Osteocyte (in vitro differentiated cells): ENCODE measurements at places on chromosomes 6 and 20. TPM values are rescaled to one million over a fixed set of nuclear protein-coding genes. Genes with fewer than 3 reads are reported as not detected.

- H3K27ac ChIP-seq = peak overlapping the region; percentile 57
- DNase-seq = no peak
- no peak overlapping the region for H3K4me3 ChIP-seq
- no peaks in the 10 kb centered on the region for H3K36me3 ChIP-seq
- peaks cover 34% of the 10 kb centered on the region for H3K4me1 ChIP-seq
- no peaks in the 10 kb centered on the region for H3K27me3 ChIP-seq
Observed at GRCh38 chr20:8335495-8336195, 203.6 kb downstream of the PLCB1 start.

GRCh38 chr20:572727-573126, 29.1 kb upstream of the CSNK2A1 start:
- no peak overlapping the region for H3K4me3 ChIP-seq
- H3K27me3 ChIP-seq = peaks cover 42% of the 10 kb centered on the region
- no peak overlapping the region for H3K27ac ChIP-seq

GRCh38 chr6:126718600-126719327, 378.8 kb downstream of the CENPW start:
- H3K36me3 ChIP-seq = no peaks in the 10 kb centered on the region
- DNase-seq = no peak
- H3K27ac ChIP-seq = no peak overlapping the region
- H3K4me1 ChIP-seq = no peaks in the 10 kb centered on the region

- no peaks in the 10 kb centered on the region for H3K4me1 ChIP-seq
- no peak overlapping the region for H3K4me3 ChIP-seq
- H3K27ac ChIP-seq = no peak overlapping the region
- DNase-seq = no peak
- H3K27me3 ChIP-seq = no peaks in the 10 kb centered on the region
- no peaks in the 10 kb centered on the region for H3K36me3 ChIP-seq
Observed at GRCh38 chr20:19504251-19504650, 253.8 kb upstream of the RIN2 start.

DNA sequence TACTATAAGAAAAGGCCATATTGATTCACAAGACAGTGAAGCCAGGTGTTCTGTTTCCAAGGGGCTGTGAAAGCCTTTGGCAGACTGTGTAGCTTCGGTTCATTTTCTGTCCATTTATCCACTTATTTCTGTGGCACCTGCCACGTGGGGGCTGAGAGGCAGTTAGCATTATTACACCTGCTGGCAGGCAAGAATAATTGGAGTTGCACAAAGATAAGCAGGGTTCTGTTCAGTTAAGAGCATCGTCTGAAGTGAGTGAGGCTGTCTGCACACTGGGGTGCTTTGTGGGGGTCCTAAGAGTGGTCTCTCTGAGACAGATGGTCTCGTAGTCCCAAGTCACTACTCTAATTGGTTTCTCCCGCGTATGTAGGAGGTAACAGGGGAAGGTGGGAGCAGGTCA, 60.6 kb upstream of the CCN6 start:
- H3K27ac ChIP-seq = no peak overlapping the region
- H3K4me3 ChIP-seq = no peak overlapping the region
- DNase-seq = no peak
- H3K36me3 ChIP-seq = no peaks in the 10 kb centered on the region

DNA sequence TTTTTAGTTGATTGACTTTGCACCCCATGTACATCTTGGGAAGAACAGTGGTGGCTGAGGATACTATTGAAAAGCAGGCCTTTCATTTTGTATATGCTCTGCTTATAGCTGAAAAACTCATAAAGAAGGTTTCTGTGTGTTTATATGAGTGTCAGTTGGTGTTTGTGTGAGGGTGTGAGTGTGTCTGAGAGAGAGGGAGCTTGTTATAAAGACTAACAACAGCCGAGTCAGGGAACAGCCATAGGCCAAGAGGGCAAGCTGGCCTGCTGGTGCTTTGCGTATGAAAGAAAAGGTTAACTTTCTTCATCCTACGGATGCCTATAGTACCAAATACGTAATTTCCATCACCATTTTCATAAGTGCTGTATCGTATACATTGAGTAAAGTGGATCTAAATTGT, 88.3 kb downstream of the MTHFD1L start:
- H3K27me3 ChIP-seq = no peaks in the 10 kb centered on the region
- H3K36me3 ChIP-seq = peaks cover 56% of the 10 kb centered on the region
- no peaks in the 10 kb centered on the region for H3K4me1 ChIP-seq
- no peak overlapping the region for H3K4me3 ChIP-seq
- no peak overlapping the region for H3K27ac ChIP-seq

GRCh38 chr6:135493218-135493961, 4.2 kb downstream of the AHI1 start:
- peaks cover 36% of the 10 kb centered on the region for H3K36me3 ChIP-seq
- H3K27ac ChIP-seq = peak overlapping the region; percentile 93
- no peaks in the 10 kb centered on the region for H3K27me3 ChIP-seq
- peaks cover 37% of the 10 kb centered on the region for H3K4me1 ChIP-seq
- DNase-seq = no peak

DNA sequence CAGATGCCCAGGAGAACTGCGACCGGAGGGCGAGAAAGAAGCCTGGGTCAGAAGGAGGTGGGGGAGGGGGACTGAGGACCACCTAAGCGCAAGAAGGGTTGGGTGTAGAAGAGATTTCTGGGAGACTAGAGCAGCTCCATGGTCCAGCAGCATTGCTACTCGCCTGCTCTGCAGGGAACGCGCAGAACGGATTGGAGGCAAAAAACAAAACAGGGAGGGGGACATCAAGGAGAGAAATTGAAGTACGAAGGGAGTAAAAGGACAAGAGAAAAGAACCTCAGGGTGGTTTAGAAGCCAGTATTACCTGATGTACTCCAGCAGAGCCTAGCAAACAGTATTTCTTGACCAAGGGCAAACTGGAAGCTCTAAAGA, 537 bp upstream of the GABBR1 start:
- H3K36me3 ChIP-seq = no peaks in the 10 kb centered on the region
- peaks cover 44% of the 10 kb centered on the region for H3K4me1 ChIP-seq
- peak overlapping the region; percentile 93 for H3K4me3 ChIP-seq
- peak overlapping the region; percentile 46 for H3K27ac ChIP-seq

- no peak overlapping the region for H3K4me3 ChIP-seq
- peaks cover 41% of the 10 kb centered on the region for H3K4me1 ChIP-seq
- H3K36me3 ChIP-seq = peaks cover 11% of the 10 kb centered on the region
- no peak for DNase-seq
Observed at GRCh38 chr6:34654061-34654710, 42.4 kb downstream of the ILRUN start.

- no peak overlapping the region for H3K4me3 ChIP-seq
- H3K27ac ChIP-seq = peak overlapping the region; percentile 43
- DNase-seq = no peak
Observed at GRCh38 chr6:140052736-140053729, 678.6 kb upstream of the CITED2 start.

DNA sequence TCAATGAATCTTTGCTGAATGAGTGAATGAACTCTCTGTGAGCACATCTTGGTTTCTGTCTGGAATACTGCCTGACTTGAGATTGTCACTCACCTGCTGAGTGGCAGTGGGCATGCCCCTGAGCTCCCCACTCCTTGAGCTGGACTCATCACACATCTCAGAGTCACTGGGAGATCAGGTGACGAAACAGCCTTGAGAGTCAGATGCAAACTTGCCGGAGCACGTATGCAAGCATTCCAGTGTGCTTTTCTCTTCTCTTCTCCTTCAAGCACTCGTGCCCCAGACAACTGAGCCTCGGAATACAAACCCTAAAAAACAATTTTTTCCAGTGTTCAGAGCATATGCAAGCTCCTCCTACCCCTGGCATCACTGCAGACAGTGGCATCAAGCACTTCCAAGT, 9.4 kb upstream of the BMP7 start:
- DNase-seq = no peak
- no peaks in the 10 kb centered on the region for H3K36me3 ChIP-seq
- H3K4me1 ChIP-seq = no peaks in the 10 kb centered on the region
- peaks cover 67% of the 10 kb centered on the region for H3K27me3 ChIP-seq
- H3K4me3 ChIP-seq = no peak overlapping the region

DNA sequence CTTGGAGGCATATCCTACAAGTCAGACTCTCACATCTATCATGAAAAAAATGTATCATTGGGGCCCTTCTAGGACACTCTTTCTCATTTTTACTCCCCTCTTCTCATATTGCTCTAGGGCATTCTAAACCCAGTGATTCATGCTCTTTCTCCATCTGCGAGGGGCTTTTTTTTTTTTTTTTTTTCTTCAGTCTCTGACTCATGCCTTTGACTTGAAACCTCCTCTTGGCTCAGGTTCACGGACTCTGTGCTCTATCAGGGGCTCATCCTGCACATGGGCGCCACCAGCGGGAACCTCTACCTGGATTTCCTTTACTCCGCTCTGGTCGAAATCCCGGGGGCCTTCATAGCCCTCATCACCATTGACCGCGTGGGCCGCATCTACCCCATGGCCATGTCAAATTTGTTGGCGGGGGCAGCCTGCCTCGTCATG, 17.8 kb downstream of the SLC22A1 start:
- H3K4me1 ChIP-seq = peaks cover 38% of the 10 kb centered on the region
- no peak overlapping the region for H3K4me3 ChIP-seq
- H3K27ac ChIP-seq = peak overlapping the region; percentile 33
- no peaks in the 10 kb centered on the region for H3K27me3 ChIP-seq
- peak; percentile 75 for DNase-seq

DNA sequence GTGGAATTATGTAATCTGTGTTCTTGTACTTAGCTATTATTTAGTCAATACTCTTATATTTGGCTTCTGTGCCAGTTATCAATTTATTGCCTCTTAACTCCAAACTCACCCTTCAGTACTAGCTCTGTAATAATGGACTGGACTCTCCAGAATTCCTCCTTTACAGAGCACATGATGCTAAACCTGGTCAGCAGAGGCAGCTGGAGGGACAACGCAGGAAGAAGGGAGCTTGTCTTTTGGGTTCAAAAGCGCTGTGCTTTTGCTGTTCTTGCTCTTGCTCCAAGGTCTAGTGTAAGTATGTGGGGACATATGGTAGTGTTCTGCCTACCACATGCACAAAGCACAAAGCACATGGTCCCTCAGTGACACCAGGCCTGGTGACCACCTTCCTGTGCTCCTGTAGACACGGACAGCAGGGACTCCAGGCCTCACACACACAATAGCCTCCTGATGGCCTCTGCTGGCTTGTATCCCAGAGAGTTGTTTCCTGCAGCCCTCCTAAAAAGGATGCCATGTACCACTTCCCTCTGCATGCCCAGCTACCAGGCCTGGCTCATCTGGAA, 46.1 kb downstream of the CHD6 start:
- no peaks in the 10 kb centered on the region for H3K27me3 ChIP-seq
- H3K4me3 ChIP-seq = no peak overlapping the region
- H3K36me3 ChIP-seq = no peaks in the 10 kb centered on the region
- peaks cover 33% of the 10 kb centered on the region for H3K4me1 ChIP-seq
- DNase-seq = no peak

DNA sequence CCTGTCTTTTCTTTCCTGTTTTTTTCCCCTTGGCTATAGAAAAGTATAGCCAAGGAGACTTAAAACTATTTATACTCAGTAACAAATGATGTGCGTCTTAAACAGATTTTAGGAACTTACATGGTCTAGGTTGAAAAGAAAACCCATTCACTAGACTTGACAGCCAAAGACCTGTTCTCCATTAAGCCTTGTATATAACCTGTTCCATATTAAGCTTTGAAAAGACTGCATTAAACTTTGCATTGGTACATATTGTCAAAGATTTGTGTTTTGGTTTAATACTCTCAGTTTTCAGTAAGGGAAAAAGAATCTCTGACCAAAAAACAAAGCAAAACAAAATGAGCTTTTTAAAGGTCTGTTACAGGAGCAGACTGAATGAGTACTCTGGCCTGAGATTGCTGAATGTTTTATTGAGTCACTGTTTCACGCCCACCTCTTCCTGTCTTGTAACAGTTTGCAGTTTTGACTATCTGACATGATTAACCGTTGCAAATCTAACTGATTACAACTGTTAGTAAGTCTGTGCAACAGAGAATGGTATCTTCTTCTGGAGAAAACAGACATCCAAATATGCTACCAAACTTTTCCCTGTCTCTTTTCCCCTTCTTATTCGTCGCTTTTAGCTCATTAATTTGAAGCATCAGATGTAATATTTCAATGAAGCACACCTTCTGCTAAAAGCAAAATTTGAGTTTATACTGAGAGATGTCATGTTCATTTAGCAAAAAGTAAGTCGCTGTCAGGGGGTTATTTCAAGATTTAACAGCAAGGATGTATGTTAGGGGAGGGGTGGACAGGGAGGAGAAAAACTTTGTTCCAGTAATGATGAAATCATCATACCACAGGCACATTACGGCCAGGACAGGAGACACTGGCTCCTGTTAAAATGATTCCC, 59.1 kb upstream of the SUPT3H start:
- H3K4me1 ChIP-seq = peaks cover 72% of the 10 kb centered on the region
- peaks cover 42% of the 10 kb centered on the region for H3K36me3 ChIP-seq
- H3K27ac ChIP-seq = peak overlapping the region; percentile 75
- no peaks in the 10 kb centered on the region for H3K27me3 ChIP-seq
- H3K4me3 ChIP-seq = peak overlapping the region; percentile 46

DNA sequence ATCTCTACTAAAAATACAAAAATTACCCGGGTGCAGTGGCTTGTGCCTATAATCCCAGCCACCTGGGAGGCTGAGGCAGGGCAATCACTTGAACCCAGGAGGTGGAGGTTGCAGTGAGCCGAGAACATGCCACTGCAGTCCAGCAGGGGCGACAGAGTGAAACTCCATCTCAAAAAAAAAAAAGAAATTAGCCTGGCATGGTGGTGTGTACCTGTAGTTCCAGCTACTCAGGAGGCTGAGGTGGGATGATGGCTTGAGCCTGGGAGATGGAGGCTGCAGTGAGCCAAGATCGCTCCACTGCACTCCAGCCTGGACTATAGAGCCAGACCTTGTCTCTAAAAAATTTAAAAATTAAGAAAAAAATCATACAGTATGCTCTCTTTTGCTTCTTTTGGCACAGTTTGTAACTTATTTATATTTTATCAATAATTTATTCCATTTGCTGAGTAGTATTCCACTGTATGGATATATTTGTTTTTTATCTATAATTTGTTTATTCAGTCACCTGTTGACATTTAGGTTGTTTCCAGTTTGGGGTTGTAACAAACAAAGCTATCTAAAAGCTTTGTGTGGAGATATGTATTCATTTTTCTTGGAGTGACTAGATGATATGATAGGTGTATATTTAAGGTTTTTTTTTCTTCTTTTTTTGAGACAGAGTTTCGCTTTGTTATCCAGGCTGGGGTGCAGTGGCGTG, 8.0 kb upstream of the MYBL2 start:
- no peak overlapping the region for H3K27ac ChIP-seq
- DNase-seq = no peak
- no peaks in the 10 kb centered on the region for H3K36me3 ChIP-seq
- peaks cover 4% of the 10 kb centered on the region for H3K27me3 ChIP-seq
- H3K4me3 ChIP-seq = peak overlapping the region; percentile 57

- DNase-seq = no peak
- H3K4me3 ChIP-seq = no peak overlapping the region
- no peaks in the 10 kb centered on the region for H3K27me3 ChIP-seq
- peak overlapping the region; percentile 71 for H3K27ac ChIP-seq
- H3K4me1 ChIP-seq = peaks cover 24% of the 10 kb centered on the region
Observed at GRCh38 chr6:106163966-106164877, 78.1 kb downstream of the PRDM1 start.

Gene COL21A1
- 48.0 and 60.0 TPM in 2 replicates for total RNA-seq

Gene OPRL1
- 1.6 and 2.1 TPM in 2 replicates for total RNA-seq

Gene RFX6
- not detected in 2 replicates for total RNA-seq

Gene MTFR2
- 0.76 and 0.91 TPM in 2 replicates for total RNA-seq

Gene OLIG3
- not detected in 2 replicates for total RNA-seq

Gene C6orf118
- total RNA-seq = not detected in 2 replicates

Gene CTAGE9
- total RNA-seq = not detected in 2 replicates

Gene LRFN2
- total RNA-seq = not detected in 2 replicates

Gene SLPI
- not detected in 2 replicates for total RNA-seq

Gene SLC32A1
- not detected in 2 replicates for total RNA-seq

Gene LY6G6D
- not detected in 2 replicates for total RNA-seq

Gene VSTM2L
- 14.6 and 14.7 TPM in 2 replicates for total RNA-seq
